ENCODE measurements at places on chromosomes 6 and 20. TPM values are rescaled to one million over a fixed set of nuclear protein-coding genes. Genes with fewer than 3 reads are reported as not detected.

GRCh38 chr6:144659202-144660182, 374.4 kb downstream of the UTRN start:
- H3K27ac ChIP-seq = peak overlapping the region; percentile 66
- H3K27me3 ChIP-seq = no peaks in the 10 kb centered on the region
- DNase-seq = no peak
- no peaks in the 10 kb centered on the region for H3K36me3 ChIP-seq
- peaks cover 51% of the 10 kb centered on the region for H3K4me1 ChIP-seq

DNA sequence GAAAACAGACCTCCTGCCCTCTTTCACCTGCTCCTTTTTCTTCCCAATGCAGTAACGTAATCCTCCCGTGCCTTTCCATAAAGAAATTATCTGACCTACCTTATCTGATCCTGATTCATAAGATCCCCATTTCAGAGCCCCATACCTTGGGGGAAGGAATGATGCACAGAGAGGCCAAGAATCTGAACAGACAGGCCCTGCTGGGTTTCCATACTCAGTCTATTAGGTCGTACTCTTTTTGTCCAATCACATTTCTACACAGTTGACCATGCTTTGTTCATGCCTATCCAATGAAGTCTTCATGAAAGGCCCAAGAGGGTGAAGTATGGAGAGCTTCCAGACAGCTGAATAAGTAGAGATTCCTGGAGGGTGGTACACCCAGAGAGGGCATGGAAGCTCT, 25.3 kb downstream of the SRPK1 start:
- H3K36me3 ChIP-seq = peaks cover 6% of the 10 kb centered on the region
- peaks cover 18% of the 10 kb centered on the region for H3K4me1 ChIP-seq
- DNase-seq = no peak
- no peak overlapping the region for H3K4me3 ChIP-seq
- H3K27ac ChIP-seq = no peak overlapping the region

DNA sequence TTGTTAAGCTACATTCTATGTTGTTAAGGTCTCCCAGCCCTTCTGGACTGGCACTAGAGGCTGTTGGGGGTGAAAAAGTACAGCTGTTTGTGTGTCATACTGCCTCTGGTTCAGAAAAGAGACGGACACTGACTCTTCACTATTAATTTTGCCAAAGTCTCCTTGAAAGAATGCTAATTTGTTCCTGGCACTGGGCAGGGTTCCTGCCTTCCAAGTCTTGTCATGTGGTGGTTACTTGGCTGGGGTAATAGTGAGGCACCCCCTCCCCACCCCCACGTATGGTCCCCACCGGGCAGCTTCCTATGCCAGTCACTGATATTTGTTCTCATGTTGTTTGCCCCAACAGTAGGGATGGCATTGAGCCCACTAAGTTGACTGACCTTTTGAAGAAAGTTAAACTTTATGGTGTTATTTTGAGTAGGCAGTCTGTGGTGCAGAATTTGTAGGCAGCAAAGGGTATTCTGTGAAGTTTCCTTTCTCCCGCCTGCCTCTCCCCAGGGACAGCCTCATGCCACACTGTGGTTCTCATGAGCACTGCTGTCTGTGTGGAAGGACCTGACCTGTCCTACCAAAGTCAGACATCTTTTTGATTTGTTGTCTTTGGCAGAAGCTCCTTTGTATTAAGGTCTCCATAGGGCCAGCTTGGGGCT, 8.7 kb downstream of the CDS2 start:
- H3K36me3 ChIP-seq = no peaks in the 10 kb centered on the region
- H3K4me1 ChIP-seq = peaks cover 29% of the 10 kb centered on the region
- DNase-seq = no peak
- no peak overlapping the region for H3K4me3 ChIP-seq

DNA sequence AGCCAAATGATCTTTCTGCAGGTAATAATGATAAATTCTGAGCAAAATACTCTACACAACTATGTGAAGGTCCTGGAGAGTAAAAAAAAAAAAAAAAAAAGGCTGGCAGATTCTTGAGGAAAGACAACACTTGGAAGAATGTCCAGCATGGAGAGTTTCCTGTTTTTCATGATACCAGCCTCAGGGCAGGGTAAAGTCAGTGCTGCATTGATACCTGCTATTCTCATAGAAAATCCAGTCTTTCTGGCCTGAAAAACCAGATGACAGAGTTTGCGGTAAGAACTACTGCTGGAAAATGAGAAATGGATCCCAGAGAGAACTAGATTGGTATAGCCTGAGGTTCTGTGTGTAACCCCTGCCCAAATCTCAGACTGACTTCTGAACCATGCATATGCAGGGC, 89.1 kb downstream of the AFG1L start:
- DNase-seq = no peak
- no peak overlapping the region for H3K4me3 ChIP-seq
- no peak overlapping the region for H3K27ac ChIP-seq
- H3K27me3 ChIP-seq = no peaks in the 10 kb centered on the region
- peaks cover 4% of the 10 kb centered on the region for H3K36me3 ChIP-seq
- peaks cover 14% of the 10 kb centered on the region for H3K4me1 ChIP-seq

DNA sequence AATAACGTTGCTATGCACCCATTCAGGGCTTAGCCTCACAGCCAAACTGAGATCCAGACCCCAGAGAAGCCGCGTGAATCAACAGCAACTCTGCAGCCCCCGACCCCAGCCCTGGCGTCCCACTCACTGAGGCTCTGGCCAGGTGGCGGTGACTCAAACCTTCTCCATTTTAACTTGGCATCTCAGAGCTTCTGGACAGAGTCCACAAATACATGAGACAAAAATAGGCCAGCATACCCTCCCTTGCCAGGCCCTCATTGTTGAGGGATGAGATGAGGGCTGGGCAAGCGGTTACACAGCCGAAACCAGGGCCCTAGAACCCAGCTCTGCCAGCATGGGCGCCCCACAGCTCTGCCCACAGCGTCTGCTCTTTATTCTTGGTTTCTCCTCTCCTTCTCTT, 118.4 kb downstream of the MYLK4 start:
- peaks cover 51% of the 10 kb centered on the region for H3K4me1 ChIP-seq
- H3K4me3 ChIP-seq = no peak overlapping the region
- no peaks in the 10 kb centered on the region for H3K27me3 ChIP-seq
- H3K36me3 ChIP-seq = no peaks in the 10 kb centered on the region
- H3K27ac ChIP-seq = peak overlapping the region; percentile 81

- no peak for DNase-seq
- H3K36me3 ChIP-seq = peaks cover 8% of the 10 kb centered on the region
- no peak overlapping the region for H3K4me3 ChIP-seq
- H3K4me1 ChIP-seq = peaks cover 26% of the 10 kb centered on the region
- no peak overlapping the region for H3K27ac ChIP-seq
These were observed 2.4 kb downstream of the HM13 start for GRCh38 chr20:31516651-31517050.

PACRG gene
- total RNA-seq = 2.5 TPM

TMEM181 gene
- total RNA-seq = 41.6 TPM

PRL gene
- total RNA-seq = not detected

WFDC12 gene
- total RNA-seq = not detected

KCNK17 gene
- total RNA-seq = not detected

Measured in chondrocyte (in vitro differentiated cells).